Fibroblast of lung (primary cell): ENCODE measurements at places on chromosomes 16 and 17. TPM values are rescaled to one million over a fixed set of nuclear protein-coding genes. Genes with fewer than 3 reads are reported as not detected.

Gene FOXL1
- polyA plus RNA-seq, result 5.9 and 19.0 TPM in 2 replicates

DNA sequence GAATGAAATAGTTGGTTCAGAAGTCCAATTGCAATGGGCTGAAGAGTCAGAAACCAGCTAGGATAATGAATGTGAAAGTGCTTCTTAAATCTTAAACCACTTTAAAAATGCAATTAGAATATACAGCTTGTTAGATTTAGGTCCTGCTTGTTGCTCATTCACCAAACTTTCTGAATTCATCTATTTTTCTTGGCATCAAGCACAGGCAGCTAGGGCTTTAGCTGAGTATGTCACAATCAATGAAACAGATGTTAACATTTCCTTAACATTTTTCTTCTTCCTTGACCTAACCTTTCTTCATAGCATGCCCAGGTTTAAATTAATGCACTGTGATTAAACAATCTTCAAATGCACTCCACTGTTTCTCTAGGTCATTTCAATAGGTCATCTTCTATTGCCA lies 14.4 kb downstream of the KIF2B start:
- no peaks in the 10 kb centered on the region for H3K4me1 ChIP-seq
- H3K36me3 ChIP-seq, result no peaks in the 10 kb centered on the region
- H3K27me3 ChIP-seq, result no peaks in the 10 kb centered on the region
- no peak overlapping the region for H3K27ac ChIP-seq
- H3K4me3 ChIP-seq, result no peak overlapping the region

DNA sequence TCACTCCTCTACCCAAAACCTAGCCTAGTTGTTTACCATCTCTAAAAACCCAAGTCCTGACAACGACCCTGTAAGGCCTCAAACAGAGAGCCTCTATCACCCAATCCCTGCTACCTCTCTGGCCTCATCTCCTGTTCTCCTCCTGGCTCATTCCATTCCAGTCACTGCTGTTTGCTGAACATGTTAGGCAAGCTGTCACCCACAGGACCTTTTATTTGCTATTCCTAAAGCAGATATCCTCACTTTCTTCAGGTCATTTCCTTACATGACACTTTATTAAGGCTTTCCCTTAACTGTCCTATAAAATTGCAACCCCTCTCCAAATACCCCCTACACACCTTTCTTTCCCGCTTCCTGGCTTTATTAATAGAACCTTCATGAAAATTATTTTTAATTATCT lies 85.1 kb downstream of the KANSL1 start:
- no peak overlapping the region for H3K27ac ChIP-seq
- H3K4me3 ChIP-seq, result no peak overlapping the region

- no peaks in the 10 kb centered on the region for H3K36me3 ChIP-seq
- peak; percentile 34 for DNase-seq
- no peaks in the 10 kb centered on the region for H3K4me1 ChIP-seq
Observed at GRCh38 chr17:79741751-79742588, 11.2 kb downstream of the ENPP7 start.
